NCI-H510A treated with DMSO at 0.1 percent for 48 hours (cell line): ENCODE measurements at places on chromosomes 2 and 18.
A peak's percentile ranks its signal among the peaks of the same experiment; 100 is the strongest.

GRCh38 chr2:236918545-236918944 lies 167.1 kb upstream of the COPS8 start:
- no peak for DNase-seq

GRCh38 chr2:229087843-229088516 lies 183.1 kb downstream of the PID1 start:
- no peak for DNase-seq

DNA sequence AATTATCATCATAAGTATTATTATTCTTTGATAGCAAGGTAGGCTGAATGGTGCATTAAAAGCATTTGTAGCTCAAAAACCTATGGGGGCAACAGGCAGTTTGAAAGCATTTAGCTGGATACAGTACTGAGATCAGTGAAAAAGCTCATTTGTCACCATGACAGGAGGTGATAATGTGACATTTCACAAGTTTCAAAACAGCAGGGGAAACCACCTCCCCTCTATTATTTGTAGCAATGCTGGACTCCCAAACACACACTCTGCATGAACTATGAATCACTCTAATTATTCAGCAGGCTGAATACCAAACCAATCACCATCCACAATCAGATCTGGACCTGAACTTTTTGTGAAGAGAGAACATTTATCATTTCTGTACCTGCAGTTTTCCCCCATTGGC lies 63.4 kb downstream of the MYO5B start:
- no peak for DNase-seq

GRCh38 chr2:45941531-45942236 lies 290.2 kb downstream of the PRKCE start:
- DNase-seq = no peak

DNA sequence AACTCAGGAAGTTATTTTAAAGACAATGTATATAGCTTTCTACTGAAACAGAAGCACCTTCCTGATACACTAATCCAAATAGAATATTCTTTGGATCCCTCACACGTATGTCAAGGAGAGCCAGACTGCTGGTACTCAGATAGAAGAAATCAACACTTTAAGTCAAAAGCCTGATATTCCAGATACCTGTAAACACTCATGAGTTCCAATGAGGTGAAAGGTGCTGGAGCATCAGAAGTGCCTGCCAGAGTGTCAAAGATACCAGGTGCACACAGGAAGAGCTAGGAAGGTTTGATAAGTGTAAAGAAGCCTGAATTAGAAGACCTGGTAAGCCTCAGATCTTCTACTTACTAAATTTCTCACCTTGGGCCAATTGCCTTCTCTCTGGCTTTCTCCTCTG lies 226.3 kb upstream of the SP5 start:
- DNase-seq = peak; percentile 58

DNA sequence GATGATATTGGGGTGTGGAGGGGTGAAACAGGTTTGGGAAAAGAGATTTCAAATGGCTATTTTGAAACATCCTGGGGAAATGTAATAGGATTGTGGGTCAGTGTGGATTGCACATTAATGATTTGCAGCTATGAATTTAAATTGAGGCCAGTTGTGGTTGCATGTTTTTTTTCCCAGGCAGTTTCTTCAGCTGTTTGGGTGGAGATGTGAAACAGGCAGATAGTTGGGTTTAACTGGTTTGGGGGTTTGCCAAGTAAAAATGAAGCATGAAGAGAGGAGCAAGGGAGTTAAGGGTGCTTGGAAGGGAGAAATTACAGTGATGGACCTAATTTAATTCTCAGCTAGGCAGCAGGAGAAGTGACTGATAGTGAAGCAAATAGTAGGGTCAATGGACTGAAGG lies 16.8 kb downstream of the GPD2 start:
- no peak for DNase-seq

- DNase-seq = no peak
Measured at GRCh38 chr2:188596054-188596453, 304.4 kb downstream of the GULP1 start.

GRCh38 chr2:43050866-43051265 lies 175.5 kb downstream of the ZFP36L2 start:
- no peak for DNase-seq

GRCh38 chr2:239326831-239327535 lies 73.8 kb downstream of the HDAC4 start:
- no peak for DNase-seq

- DNase-seq = peak; percentile 77
Measured at GRCh38 chr2:176317199-176317598, 48.0 kb downstream of the MTX2 start.

DNA sequence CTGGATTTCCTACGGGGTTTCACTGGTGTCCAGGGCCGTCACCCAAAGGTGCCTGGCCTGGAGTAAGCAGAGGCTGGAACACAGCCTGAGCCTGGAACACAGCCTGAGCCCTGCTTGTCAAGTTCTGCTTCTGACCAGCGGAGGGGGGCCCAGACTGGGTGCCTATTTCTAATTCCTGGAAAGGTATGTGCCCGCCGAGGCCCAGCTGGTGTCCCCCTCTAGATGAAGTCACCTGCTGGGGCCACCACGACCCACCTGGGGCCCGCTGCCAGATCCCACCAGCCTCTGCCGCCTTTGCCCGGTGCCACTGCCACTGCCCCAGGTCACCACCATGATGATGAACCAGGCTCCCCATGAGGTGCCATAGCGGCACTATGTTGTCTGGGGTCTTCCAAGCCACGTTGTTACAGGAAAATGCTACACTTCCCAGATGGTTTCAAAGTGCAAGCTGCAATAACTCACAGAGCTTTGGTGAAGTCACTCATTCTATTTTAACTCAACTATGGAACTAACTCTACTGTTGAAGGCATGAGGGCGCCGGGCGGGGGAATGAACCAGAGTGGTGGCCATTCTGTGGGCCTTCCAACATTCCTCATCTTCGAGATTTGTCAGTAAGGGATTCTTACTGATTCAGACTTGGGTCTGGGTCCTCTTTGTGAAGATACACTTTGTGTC lies 40.9 kb upstream of the LAPTM4A start:
- DNase-seq = no peak

- no peak for DNase-seq
Measured at GRCh38 chr2:56981554-56981953, 797.8 kb downstream of the CCDC85A start.

GRCh38 chr18:62986490-62986889 lies 271.1 kb downstream of the PHLPP1 start:
- no peak for DNase-seq

DNA sequence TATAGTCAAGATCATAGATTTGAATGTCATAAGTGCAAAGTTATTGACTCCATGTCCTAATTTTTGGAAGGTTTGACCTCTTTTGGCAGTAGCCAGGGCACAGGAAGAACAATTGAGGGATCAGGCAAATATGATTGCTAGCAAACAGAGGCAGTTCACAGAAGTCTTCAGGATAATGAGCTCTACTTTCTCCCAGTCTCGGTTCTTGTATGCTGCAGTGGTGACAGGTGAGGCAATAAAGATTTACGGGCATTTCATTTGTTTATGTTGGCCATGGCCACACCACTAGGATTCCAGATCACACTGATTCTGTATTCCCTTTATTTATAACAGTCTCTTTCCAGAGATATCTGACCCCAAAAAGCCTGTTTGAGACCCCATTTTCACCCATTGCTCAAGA lies 137.5 kb downstream of the UBR3 start:
- no peak for DNase-seq

- DNase-seq = no peak
Measured at GRCh38 chr2:153939124-153939796, 67.5 kb downstream of the GALNT13 start.

- DNase-seq = peak; percentile 10
Measured at GRCh38 chr2:95025406-95026319, at the start of gene MAL. Gene MAL, plus strand, starts transcription at chr2:95025708. Its CDS starts 85 bp downstream, at chr2:95025793.

DNA sequence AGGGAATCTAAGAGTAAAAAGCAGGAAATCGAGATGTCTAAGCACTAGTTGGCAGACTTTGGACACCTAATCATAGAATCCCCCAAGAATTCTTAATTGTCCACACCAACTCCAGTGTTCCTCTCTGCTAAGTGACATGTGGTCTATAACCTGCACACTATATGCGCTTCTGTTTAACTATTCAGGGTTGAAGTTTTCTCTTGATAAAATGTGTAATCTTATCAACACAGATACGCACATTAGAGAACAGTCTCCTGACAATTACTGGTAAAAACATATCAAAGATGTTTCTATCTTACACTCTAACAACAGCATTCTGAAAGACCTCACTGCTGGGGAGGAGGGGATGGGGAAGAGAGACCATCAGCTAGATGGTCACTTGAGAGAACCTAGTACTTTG lies 3.9 kb downstream of the ABCB11 start:
- no peak for DNase-seq

GRCh38 chr2:225574582-225575138 lies 175.2 kb downstream of the NYAP2 start:
- DNase-seq = no peak

GRCh38 chr2:16722677-16723076 lies 57.0 kb upstream of the CYRIA start:
- no peak for DNase-seq

- no peak for DNase-seq
Measured at GRCh38 chr2:17544256-17544655, 3.8 kb downstream of the VSNL1 start.

GRCh38 chr18:59623456-59624368 lies 73.5 kb downstream of the CCBE1 start:
- no peak for DNase-seq

DNA sequence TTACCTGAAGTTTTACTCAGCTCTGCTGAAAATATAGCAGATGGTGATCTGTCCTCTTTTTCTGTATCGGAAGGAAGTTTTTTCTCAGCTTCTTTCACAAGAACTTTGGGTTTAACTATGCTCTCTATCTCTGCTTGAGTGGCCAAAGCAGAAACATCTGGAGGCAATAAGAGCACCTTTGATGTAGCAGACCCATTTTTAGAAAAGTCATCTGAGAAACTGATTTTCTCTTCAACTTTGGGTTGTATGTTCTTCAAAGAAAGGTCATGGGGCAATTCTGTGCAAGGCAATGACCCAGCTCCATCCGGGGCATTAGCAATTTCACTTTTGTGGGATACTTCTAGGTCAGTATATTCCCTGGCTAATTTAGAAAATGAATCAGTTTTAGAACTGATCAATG lies 25.2 kb downstream of the RTN4 start:
- no peak for DNase-seq

GRCh38 chr2:195395362-195395761 lies 261.7 kb upstream of the SLC39A10 start:
- DNase-seq = no peak

DNA sequence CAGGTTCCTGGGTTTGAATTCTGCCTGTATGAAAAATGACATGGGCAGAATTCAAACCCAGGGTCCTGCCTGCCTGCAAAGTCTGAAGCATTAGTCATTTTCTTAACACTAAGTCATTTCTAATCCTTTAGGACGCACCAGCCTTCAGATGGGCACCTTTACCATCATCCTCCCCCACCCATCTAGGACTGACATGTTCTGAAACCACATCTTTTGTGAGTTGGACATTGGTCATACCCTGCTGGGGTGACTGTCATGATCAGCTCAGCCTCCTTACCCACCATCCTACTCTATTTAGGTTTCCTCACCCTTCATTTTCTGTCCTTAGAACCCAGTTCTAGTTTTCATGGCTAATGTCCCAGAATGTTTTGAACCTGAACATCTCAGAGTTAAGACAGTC lies 104.9 kb downstream of the TRIB2 start:
- DNase-seq = no peak

GRCh38 chr2:120716641-120717585 lies 18.8 kb upstream of the GLI2 start:
- DNase-seq = no peak

GRCh38 chr2:234849678-234850077 lies 102.1 kb upstream of the SH3BP4 start:
- DNase-seq = no peak

DNA sequence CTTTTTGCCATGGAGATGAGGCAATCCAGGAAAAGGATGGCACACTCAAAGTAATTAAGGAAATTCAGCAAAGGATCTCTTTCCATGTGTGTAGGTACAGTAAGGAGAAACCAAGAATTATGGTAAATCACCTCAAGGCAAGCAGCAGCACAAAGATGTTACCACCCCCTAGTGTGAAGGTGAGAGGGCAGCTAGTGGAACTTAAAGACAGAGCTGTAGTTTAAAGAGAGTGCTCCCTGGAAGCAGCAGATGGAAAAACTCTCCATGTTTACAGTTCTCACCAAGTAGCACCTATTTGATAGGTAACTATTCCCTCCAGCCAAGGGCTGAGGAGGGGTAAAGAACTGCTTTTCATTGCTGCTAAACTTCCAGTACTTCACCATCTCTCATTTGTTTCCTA lies 860.4 kb upstream of the CRIM1 start:
- no peak for DNase-seq

- no peak for DNase-seq
Measured at GRCh38 chr2:111986116-111986900, 68.8 kb upstream of the TMEM87B start.

DNA sequence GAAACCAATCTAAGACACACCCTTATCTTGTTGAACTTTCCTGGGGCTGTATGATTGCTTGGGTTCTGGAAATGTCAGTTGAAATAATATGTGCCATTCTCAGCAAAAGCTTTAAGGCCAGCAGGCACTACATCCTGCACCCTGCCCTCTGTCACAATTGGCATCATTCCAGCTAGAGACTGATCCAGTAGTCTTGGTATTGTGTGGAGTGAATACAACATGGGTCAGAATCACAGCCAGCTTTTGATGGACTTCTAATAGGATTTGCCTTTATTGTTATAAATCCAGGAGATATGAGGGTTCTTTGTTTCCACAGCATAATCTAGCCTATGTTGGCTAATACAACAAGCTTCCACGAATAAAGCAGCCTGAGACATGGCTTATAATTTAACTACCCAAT lies 617.0 kb upstream of the CDH2 start:
- peak; percentile 15 for DNase-seq

DNA sequence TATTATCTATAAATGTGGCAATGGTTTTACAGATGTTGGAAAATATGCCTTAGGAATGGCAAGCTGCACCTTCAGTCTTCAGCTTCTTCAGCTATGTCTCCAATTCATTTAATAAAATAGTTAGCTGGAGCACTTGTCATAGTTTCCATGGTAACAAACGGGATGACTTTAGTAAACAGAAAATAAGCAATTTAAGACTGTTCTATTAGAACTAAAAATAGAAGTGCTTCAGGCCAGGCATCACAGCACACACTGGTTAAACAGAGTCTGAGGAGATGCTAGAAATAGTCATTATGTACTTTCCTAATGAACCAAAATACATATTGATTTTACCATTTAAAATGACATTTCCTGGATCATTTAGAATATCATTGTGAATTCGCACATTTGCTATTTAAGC lies 195.0 kb downstream of the GCA start:
- DNase-seq = no peak

DNA sequence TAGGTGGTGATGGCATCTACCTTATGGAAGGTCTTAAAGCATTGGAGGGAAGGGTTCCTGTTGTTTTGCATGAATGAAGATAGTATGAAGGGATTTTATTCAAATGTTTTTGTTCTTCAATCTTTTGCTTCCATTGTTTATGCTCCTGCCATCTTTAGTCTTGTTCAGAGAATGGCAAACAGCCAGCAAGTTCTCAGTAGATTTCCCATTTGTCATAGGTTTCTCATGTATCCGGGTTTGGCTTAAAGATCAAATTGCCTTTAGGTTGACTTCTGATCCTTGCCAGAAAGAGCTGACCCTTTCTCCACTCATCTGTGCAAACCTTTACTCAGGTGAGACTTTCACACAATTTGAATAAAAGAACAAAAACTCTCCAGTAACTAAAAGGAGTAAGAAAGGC lies 44.2 kb upstream of the STAT4 start:
- DNase-seq = no peak
